ENCODE measurements at places on chromosomes 12 and 14.

GRCh38 chr14:64194404-64194803 is 99.8 kb downstream of the ESR2 start:
- no peak for DNase-seq

GRCh38 chr12:57846577-57847319 is at the start of gene CTDSP2:
TSS of gene CTDSP2 (minus strand) at chr12:57846729. CDS start at chr12:57846435, 294 bp downstream.
- DNase-seq = peak; percentile 96

DNA sequence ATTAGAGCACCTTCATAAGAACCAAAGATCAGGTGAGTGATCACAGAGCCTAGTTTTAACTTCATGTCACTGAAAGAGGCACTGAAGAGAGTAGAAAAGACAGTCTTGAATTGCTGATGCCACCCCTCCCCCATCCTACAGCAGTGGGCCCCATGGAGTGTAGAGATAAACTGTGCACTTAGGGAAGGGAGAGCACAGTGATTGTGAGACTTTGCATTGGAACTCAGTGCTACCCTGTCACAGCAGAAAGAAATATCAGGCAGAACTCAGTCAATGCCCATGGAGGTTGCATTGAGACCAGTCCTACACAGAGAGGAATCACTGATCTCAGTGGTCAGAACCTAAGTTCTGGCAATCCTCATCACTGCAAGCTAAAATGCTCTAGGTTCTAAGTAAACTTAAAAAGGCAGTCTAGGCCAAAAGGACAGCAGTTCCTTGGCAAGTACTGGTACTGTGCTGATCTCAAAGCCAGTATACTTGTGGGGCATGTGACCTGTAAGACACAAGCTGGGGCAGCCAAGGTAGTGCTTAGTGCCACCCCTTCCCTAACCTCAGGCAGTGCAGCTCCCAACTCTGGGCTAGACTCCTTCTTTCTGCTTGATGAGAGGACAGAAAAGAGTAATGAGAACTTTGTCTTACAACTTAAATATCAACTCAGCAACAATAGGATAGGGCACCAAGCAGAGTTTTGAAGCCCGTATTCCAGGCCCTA is 94.1 kb downstream of the FSCB start:
- no peak for DNase-seq

- no peak for DNase-seq
Measured at GRCh38 chr14:104576970-104577332, 2.6 kb upstream of the C14orf180 start.

DNA sequence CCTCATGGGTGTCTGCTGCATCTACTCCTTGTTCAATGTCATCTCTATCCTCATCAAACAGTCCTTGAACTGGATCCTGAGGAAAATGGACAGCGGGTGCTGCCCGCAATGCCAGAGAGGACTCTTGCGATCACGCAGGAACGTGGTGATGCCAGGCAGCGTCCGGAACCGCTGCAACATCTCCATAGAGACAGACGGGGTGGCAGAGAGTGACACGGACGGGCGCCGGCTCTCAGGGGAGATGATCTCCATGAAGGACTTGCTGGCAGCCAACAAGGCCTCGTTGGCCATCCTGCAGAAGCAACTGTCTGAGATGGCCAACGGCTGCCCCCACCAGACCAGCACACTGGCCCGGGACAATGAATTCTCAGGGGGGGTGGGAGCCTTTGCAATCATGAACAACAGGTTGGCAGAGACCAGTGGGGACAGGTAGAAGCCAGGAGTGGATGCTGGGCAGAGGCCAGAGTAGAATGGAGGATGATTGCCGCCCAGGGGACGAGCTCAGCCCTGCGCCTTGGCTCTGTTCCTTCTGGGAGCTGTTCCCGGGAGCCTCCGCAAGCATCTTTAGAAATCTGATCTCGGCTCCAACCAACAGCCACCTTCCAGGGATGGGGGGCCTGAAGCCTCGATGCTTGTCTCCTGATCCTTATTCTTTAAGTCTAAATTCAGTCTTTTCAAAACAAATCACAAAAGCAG is 71.6 kb upstream of the PSMC1 start:
- no peak for DNase-seq

DNA sequence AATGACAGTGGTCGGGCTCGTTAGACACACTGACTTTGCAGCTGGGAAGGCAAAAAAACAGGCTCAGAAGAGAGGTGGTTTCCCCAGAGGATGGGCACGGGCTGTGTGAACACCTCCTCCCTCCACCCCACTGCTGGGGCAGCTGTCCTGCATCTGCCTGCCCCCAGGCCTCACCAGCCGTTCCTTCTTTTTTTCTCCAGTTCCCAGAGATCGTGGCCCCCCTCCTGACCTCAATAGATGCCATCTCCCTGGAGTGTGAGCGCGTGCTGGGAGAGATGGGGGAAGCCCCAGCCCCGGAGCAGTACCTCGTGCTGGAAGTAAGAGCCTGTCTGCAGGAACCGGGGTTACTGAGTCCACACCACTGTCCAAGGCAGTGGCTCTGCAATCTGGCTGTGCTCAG is 17.4 kb downstream of the MVK start:
- no peak for DNase-seq

DNA sequence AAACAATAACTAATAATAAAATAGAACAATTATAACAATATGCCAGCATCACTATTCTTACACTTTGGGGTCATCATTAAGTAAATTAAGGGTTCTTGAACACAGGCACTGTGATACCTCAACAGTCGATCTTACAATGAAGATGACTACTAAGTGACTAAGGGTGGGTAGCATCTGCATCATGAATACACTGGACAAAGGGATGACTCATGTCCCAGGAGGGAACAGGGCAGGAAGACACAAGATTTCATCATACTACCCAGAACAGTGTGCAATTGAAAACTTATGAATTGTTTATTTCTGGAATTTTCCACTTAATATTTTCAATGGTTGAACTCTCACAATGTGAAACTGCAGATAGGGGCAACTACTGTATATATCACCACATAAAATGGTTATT is 19.7 kb downstream of the TSPAN19 start:
- DNase-seq = peak; percentile 61

GRCh38 chr12:19830446-19830845 is 391.2 kb downstream of the AEBP2 start:
- no peak for DNase-seq

GRCh38 chr12:131095826-131096680 is 142.3 kb downstream of the ADGRD1 start:
- DNase-seq = no peak

- no peak for DNase-seq
Measured at GRCh38 chr12:108523365-108523764, 8.3 kb downstream of the FICD start.

DNA sequence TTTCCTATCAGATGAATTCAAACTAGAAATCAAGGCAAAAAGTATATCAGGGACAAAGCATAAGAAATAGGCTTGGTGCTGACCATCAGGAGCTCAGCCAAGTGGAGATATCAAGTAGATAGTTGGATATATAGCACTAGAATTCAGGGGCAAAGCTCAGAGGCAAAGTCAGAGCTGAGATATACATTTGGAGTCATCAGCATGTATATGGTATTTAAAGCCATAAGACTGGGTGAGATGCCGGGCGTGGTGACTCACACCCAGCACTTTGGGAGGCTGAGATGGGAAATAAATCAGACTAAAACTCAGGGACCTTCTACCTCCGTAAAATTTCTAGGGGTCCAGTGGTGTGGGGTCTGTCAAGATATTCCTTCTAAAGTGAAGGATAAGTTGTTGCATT is 38.9 kb upstream of the LIMA1 start:
- DNase-seq = no peak

GRCh38 chr14:51304941-51305340 is 64.9 kb downstream of the TMX1 start:
- DNase-seq = peak; percentile 80

GRCh38 chr12:69932154-69932553 is 107.1 kb downstream of the MYRFL start:
- no peak for DNase-seq

DNA sequence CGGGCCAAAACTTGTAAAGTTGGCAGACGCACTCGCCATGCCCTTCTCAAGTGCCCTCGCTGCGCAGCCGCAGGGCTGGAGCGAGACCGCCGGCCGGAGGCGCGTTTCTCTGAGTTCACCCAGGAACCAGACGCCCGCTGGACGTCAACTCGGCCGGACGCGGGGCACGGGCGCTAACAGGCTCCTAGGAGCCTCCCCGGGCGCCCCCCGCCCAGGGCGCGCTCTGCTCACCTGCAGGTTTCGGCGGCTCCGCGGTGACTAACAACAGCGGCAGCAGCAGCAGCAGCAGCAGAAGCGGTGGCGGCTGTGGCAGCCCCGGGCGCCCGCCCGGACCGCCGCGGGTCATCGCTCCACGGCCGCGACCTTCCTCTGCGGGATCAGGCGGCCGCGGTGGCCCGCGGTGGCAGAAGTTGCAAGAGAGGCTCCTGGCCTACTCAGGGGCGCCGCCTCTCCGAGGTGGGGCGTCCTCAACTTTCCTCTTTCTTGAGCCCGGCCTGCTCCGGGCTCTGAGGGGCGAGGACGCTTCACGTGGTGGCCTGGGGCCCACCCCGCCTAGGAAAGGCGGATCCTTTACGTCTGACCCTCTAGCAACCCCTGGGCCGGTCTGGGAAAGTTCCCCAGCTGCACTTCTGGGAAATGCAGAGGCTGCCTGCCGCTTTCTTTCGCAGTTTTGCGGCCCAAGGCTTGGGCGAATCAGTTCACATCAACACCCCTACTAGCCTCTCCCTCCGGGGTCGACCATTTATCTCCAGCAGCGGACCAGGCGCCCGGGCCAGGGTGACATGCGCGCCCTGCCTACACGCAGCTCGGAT is at the start of gene PLBD1:
PLBD1 (minus strand) TSS at position 533 of the 812 bp plus-strand sequence; CDS start at position 346, 187 bp downstream.
- DNase-seq = no peak

DNA sequence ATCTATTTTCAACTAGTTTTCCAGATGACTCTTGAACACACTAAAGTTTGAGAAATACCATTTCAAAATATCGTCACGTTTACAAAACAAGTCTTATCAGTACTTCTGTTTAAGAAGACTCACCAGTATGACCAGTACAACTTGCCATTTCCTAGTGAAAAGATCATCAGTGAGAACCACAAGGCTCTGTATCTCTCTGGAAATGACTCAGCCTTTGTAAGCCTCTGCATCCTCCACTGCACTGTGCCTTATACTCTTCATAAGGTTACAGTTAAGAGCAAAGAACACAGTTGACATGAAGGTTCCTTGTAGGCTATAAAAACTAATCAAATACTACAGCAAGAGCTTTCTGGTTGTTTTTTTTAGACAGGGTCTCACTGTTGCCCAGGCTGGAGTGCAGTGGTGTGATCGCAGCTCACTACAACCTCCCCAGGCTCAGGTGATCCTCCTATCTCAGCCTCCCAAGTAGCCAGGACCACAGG is 5.7 kb upstream of the VTI1B start:
- DNase-seq = peak; percentile 59

DNA sequence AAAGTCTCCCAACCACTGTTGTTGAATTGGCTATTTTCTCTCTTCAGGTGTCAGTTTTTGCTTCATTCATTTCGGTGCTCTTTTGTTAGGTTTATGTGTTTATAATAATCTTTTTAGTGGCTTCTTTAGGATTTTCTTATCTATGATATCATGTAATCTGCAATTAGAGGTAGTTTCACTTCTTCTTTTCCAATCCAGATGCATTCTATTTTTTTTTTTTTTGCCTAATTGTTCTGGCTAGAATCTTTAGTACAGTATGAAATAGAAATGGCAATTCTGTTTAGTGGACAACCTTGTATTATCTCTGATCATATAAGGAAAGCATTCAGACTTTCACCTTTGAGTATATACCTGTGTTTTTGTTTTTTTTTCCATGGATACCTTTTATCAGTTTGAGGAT is 17.4 kb downstream of the CNOT2 start:
- DNase-seq = no peak

DNA sequence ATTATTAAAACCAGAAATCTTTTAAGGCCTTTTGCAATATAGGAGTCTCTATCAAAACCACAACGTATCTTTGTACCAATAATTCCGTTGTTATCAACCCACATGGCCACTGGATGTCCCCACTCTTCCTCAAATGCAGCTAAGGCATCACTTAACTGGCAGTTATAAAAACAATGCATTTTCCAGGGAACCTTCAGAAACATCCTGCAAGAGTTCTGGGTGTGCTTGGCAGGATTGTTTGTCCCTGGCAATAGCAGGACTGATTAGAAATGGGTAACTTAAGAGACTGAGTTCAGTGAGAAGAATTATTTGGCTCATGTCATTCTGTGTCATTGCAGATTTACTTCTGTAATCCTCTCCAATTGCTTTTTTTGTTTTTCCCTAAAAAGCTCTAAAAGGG is 112.0 kb downstream of the SLC15A5 start:
- DNase-seq = peak; percentile 2

- no peak for DNase-seq
Measured at GRCh38 chr12:76042147-76042546, 10.6 kb upstream of the PHLDA1 start.

DNA sequence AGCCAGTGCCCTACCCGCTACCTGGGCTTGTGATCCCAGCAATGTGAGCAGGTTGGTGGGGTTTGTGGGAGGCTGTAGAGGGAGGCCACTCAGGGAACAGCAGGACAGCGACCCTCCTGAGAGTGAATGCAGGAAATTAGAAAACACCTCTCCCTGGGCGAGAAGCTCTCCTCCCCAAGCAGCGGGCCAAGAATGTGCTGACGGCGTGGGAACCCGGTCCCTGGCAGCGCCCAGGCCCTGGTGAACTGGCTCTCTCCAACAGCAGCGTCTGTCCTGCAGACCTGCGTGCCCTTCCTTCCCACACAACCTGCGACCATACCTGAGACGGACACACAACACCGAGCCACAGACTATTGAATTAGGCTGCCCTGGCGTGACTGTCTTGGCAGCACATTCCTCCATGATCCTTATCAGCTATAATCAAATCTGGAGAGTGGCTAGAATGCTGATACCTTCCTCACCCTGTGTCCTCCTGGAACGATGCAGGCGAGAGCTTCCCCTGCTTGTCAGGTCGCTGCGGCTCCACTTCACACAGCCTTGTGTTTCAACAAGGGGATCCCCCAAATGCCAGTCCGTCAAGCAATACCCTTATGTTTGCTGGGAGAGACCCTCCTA is 114.8 kb upstream of the GSC start:
- DNase-seq = no peak

GRCh38 chr14:52106840-52107239 is 38.0 kb upstream of the NID2 start:
- no peak for DNase-seq

GRCh38 chr12:124191024-124191359 is 103.9 kb upstream of the RFLNA start:
- DNase-seq = no peak

GRCh38 chr12:121750507-121750955 is 38.0 kb downstream of the TMEM120B start:
- no peak for DNase-seq

DNA sequence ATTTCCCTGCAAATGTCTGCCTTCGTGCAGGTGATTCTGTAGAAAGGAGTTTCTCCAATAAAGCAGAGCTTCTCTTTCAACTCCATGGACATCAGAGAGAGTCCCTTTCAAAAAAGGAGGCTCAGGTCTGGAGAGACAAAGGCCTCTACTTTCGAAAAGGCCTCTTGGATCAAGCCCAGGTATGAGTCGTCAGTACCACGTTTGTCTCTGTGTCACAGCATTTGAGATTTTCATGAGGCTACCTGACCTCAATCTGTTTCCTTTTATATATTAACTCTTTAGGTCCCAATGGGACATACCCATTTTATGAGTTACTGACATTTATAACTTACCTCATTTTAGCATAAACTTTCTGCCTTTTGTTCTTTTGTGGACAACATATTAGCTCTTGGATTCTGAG is 290.8 kb downstream of the RPAP3 start:
- no peak for DNase-seq
